ENCODE measurements at places on chromosomes 6 and 20.

GRCh38 chr6:15999201-15999600 lies 129.7 kb upstream of the MYLIP start:
- no peak for DNase-seq

DNA sequence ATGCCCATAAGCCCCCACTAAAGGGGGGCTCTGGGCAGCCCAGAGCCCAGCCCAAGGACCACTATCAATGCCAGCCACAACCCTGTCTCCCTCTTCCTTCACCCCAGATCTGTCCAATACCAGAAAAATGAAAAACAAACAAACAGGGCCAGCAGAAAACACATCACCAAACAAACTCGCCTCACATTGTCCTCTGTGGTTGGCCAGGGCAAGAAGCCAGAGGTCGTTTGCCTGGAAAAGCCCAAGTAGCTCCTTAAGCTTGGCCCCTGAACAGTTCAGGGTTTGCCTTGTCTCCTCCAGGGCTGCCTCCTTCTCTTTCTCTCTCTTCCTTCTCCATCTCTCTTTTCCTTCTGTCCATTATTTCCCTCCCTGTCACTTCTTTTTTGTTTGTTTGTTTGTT lies 10.1 kb upstream of the SCUBE3 start:
- no peak for DNase-seq

- DNase-seq, result no peak
Observed at GRCh38 chr6:42915732-42916131, at the start of gene PTCRA. PTCRA (plus strand) TSS chr6:42916053; CDS start chr6:42916070, 17 bp downstream.

- DNase-seq, result peak; percentile 86
Observed at GRCh38 chr6:138540468-138540867, 41.2 kb upstream of the NHSL1 start.

DNA sequence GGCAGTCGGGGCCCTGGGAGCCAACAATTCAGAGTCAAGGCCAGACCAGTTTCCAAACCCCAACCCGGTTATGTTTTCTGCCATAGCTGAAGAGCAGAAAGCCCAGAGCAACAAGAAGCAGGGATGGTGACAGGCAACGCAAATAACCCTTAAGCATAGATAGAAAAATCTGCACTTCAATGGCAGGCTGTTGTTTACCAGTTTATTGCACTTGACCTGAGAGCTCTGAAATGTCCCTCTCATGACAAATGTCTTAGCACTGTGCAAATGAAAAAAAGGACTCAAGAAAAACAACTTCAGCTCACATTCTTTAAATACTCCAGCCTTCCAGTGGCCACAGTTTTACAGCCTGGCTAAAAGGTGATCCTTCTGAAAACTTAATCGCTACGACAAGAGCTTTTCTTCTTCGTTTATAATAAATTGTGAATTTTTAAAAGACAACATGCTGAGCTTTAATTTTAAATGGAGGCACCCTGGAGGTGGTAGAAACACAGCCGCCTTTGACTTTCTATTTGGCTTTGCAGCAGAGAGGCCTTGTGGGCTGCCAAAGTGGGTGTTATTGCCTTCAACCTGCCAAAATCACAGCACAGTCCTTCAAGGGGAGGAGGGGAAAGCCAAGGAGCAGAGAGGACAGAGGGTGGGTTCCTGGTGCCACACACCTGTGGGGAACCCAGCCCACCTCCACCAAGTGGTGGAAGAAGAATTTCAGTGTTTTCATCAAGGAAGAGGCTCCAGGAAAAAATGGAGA lies 289.5 kb upstream of the CDYL start:
- peak; percentile 52 for DNase-seq

GRCh38 chr6:136963259-136963658 lies 41.2 kb downstream of the SLC35D3 start:
- DNase-seq, result no peak

- no peak for DNase-seq
Observed at GRCh38 chr6:105301756-105302616, 100.9 kb downstream of the PREP start.
